ENCODE measurements at places on chromosomes 3 and 15.
A peak's percentile ranks its signal among the peaks of the same experiment; 100 is the strongest.

DNA sequence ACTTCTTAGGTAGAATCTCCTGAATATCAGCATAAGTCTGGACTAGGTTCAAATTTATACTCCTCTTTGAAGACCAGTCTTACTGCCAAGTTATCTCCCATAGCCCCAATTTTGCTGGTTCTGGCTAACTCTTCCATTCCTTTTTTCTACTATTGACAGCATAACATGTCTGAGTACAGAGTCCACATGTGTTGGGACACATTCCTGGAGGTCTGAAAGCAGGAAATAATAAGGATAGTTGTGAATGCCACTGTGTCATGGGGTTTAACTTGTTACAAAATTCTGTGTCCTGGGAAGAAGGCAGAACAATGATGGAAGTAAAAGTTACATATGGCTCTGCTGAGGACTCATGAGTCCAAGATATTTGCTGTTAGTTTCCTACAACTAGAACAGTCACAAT lies 57.4 kb upstream of the ZBTB20 start:
- no peak for DNase-seq

DNA sequence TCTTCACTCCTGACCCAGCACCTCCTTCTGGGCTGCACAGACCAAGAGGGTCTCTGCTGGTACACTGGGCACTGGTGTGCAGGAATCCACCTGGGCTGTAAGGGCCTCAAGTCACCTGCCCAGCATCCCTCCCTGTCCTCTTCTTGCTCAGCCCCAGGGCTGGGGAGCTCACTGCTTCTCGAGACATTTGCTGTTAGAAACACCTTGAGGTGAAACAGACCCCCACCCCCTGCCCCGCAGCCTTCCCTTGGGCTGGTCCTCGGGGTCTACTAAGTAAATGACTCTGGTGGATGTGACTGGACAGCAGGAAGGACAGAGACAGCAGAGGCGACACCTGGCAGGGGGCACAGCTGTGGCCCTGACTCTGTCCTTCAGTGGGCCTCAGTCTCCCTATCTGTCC lies 29.1 kb downstream of the LOXL1 start:
- DNase-seq = no peak

- peak; percentile 56 for DNase-seq
Observed at GRCh38 chr15:63752075-63752684, 81.6 kb downstream of the HERC1 start.

DNA sequence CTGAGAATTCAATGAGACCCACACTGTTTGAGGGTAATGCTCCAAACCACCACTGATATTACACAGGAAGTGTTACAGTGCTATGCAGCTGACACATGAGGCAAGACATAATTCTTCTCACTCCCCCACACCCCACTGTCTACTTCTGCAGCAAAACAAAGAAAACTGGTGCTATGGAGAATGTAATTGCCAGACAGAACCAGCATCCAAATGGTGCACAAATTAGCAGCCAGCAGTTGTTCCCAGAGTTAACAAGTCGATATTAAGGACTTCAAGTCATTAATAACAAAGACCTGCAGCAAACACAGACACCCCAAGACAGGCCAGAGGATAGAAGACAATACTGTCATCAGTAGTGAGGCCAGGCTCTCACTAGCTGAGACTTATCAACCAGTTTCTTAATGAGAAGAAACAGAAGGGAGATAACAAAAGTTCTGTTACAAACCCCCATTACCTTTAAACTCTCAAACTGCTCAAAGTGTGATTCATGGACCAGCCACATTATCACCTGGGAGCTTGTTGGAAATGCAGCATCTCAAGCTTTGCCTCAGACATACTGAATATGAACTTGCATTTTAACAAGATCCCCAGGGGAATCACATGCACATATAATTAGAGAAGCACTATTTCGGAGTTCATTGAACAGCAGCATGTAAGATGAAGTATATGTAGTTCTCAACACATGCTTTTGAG lies 58.7 kb upstream of the FNDC3B start:
- DNase-seq = no peak

DNA sequence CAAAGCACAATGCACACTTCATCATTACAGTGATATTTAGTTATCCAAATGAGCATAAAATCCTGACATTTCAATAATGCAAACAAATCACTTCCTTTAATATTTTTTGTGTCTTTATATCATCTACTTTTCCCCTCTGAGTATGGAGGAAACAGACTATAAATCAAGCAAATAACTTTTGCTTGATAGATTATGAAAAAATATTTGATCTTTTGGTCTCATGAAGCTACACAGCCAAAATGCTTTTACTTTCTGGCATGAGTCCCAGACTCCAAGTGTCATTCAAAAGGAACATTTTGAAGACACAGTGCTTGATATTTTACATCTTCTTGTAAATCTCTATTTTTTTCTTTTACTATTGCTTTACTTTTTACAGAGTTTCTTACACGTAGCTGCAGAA lies 215.3 kb upstream of the ROBO1 start:
- DNase-seq = no peak
